Lung (tissue), 17 donors: ENCODE measurements at places on chromosomes 16 and 17.

DNA sequence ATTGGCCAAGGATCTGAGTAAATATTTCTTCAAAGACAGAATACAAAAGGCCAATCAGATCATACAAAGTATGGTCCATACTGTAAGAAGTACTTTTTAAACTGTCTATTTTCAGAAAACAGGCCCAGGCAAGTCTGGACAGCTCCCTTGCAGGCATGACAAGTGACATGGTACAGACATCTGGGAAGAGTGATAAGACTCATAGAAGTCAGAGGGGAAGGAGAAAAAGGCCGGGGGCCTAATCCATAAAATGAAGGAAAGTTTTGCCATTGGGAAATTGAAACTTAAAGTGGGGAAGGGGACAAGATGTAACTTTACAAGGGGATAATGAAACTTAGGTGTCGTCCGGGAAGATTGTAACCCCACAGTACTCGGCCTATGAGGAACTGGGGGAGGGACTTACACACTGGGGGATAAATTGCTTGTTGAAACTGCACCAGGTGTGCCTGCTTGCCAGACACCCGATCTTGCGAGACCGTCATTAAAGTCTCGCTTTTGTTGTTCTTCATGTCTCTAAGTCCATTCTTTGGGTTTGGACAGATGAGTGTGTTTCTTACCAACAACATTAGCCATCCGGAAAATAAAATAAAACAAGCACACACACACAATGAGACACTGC, 684.0 kb downstream of the CDH11 start:
- DNase-seq = no peak

DNA sequence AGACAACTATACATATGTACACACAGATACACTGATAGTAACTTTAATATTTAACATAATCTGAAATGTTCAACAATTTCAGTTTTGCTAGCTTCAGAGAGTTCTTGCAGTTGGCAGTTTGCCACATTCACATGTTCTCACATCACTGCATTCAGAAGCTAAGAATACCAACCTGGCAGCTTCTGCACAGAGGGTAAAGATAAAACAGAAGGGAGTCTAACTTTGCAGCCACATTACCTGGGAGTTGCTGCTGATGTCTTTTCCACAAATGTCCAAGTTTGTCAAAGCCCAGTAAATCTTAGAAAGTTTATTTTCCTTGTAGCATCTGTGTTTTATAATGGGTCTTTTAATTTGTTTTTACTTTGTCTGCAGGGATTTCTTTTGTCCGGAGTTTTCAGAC, 332.0 kb downstream of the BCAS3 start:
- peak; percentile 85 for DNase-seq

- no peak for DNase-seq
Measured at GRCh38 chr17:69452664-69453260, 38.3 kb downstream of the MAP2K6 start.

- DNase-seq = no peak
Measured at GRCh38 chr17:36627101-36627500, 25.7 kb downstream of the MRM1 start.

- no peak for DNase-seq
Measured at GRCh38 chr17:78973196-78973595, 6.5 kb downstream of the LGALS3BP start.

DNA sequence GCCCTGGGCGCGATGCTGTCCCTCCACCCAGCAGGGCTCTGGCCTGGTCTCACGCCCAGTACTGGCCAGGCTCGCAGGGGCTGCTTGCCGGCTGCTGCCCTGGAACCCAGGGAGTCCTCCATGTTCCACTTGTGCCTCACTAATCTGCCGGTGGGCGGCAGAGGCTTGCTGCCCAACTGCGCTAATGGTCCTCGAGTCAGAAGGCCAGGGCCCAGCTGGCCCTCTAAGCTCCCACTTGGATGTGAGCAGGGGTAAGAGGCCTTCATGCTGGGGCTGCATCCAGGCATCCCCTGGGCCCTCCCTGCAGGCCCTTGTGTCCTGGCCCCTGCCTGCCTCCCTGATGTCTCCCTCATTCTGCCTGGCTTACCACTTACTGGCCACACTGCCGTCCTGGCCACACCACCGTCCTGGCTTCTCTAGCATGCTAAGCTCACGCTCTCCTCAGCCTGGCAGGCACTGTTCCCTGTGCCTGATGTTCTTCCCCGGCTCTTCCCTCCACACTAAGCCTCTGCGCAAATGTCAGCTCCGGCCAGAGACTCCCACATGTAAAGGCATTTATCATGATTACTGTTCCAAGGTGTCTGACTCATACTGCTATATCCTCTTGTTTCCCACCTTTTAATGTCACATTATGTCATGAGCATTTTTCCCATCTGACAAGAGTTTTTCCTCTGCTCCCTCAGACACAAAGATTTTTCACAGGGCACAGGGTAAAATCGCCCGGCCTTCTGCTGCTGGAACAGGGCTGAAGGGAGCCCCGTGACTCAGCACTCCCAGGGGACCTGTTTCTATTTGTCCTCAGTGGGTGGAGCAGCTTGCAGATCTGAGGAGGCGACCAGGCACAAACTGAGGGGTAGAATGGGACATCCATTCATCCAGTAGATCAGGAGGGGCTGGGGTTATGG, 15.9 kb downstream of the B9D1 start:
- DNase-seq = peak; percentile 14

GRCh38 chr17:45222014-45222288, 266 bp downstream of the FMNL1 start:
- no peak for DNase-seq

- no peak for DNase-seq
Measured at GRCh38 chr16:77840673-77841501, 52.5 kb downstream of the VAT1L start.

GRCh38 chr17:72458301-72458700, 337.5 kb downstream of the SOX9 start:
- DNase-seq = no peak

DNA sequence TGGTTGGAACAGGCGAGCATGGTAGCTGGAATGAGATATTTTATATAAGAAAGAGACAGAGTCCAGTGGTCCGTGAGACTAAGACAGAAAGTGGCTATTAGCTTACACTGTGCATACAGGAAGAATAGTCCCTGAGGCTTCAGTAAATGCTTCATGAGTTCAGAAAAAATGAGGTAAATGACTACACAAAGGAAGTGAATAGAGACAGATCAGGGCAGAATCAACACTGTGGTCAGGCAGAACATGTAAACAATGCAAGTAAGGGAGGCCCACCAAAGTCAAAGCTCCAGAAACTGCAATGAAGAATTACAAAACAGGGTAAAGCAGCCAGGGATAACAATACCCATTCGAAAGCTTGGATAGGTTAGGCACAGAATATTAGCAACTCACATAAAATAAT, 4.8 kb downstream of the ABCA10 start:
- no peak for DNase-seq

GRCh38 chr17:79960788-79961522, 74.7 kb downstream of the TBC1D16 start:
- DNase-seq = no peak

GRCh38 chr17:35313875-35314409, 59.5 kb downstream of the SLFN11 start:
- peak; percentile 22 for DNase-seq

DNA sequence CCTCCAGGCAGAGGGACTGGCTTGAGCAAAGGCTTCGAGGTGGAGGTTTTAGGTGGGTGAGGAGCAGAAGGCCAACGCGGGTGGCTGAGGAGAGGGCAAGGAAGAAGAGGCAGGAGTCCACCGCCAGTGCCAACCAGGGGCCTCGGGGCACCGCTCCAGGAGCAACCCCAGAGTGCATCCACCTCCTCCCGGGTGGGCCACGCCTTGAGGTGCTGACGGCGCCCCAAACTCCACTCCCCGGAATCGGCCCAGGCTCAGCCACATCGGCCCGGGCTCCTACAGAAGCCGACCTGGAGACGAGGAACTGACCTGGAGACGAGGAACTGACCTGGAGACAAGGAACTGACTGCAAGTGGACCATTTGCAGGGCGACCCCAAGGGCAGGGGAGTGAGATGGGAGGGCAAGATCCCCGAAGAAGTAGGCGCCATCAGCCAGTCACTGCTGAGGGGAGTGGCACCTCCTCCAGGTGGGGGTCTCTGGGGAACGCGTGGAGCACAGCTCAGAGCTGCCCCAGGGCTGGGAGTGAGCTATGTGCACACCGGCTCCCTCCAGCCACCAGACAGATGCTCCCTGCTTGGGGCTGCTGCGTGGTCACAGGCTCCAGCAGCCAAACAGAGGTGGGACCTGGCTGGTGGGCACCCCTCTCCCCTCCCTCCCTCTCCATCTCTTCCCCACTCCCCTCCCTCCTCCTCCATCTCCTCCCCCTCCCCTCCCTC, 29.2 kb upstream of the CBFA2T3 start:
- no peak for DNase-seq

GRCh38 chr16:66014221-66014620, 352.3 kb upstream of the CDH5 start:
- DNase-seq = no peak

GRCh38 chr16:66489818-66490217, 60.1 kb downstream of the TK2 start:
- no peak for DNase-seq

- DNase-seq = no peak
Measured at GRCh38 chr17:65813306-65813705, 251.9 kb upstream of the AXIN2 start.

- DNase-seq = no peak
Measured at GRCh38 chr17:49667854-49668253, 10.0 kb downstream of the SPOP start.

GRCh38 chr17:48630925-48631692, 5.0 kb upstream of the HOXB9 start:
- no peak for DNase-seq

DNA sequence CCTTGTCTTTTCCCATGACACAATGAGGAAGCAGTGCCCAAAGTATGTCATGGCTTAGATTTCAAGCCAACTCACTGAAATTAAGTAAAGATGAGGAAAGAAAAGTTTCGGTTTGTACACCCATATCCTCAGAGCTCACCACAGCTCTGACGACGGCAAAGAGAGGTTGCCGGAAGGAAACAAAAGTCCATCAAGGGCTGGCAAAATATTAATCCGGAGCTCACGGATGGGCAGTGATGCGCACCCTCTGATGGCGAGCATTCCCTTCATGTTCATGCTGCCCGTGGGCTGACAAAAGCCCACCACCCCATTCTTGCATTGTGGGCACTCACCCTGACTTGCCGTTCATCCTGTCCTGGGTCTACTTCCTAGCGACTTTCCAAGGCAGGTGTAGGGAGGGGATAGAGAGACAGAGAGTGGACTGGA, 103.1 kb downstream of the SOX9 start:
- no peak for DNase-seq

- no peak for DNase-seq
Measured at GRCh38 chr17:67742025-67742424, 24.3 kb downstream of the NOL11 start.

DNA sequence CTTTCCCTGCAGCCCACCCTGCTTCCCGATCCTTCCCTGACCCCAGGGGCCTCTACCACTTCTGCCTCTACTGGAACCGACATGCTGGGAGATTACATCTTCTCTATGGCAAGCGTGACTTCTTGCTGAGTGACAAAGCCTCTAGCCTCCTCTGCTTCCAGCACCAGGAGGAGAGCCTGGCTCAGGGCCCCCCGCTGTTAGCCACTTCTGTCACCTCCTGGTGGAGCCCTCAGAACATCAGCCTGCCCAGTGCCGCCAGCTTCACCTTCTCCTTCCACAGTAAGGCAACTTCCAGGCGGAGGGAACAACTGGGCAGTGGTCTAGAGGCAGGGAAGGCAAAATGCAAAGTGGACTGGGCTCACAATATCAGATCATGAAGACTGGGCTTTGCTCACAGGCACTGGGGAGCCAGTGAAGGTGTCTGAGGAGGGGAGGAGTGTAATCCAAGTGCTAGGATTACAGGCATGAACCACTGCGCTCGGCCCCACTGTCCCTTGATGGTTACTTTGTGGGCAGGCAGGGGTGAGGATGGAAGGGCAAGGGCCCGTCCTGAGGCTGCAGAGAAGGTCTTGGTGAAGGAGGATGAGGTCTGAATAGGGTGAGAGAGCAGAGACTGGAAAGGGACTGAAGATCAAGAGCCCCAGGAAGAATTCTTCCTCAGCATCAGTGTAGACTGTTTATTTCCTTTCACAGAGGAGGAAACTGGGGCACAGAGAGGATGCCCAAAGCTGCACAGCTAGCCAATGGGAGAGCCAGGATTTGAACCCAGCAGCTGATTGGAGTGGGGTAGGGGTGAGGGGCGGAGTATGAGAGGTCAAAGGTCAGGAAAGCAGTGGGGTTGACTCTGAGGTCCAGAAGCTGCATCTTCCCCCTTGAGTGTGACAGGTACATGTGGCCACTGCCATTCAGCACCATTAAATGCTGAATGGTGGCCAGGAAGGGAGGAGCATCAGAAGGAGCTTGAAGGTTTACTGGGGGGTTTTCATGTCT, 16.5 kb upstream of the ADGRG3 start:
- DNase-seq = no peak

- DNase-seq = no peak
Measured at GRCh38 chr17:58693751-58694150, 1.3 kb downstream of the RAD51C start.

- no peak for DNase-seq
Measured at GRCh38 chr16:50940275-50940854, 198.5 kb downstream of the CYLD start.

DNA sequence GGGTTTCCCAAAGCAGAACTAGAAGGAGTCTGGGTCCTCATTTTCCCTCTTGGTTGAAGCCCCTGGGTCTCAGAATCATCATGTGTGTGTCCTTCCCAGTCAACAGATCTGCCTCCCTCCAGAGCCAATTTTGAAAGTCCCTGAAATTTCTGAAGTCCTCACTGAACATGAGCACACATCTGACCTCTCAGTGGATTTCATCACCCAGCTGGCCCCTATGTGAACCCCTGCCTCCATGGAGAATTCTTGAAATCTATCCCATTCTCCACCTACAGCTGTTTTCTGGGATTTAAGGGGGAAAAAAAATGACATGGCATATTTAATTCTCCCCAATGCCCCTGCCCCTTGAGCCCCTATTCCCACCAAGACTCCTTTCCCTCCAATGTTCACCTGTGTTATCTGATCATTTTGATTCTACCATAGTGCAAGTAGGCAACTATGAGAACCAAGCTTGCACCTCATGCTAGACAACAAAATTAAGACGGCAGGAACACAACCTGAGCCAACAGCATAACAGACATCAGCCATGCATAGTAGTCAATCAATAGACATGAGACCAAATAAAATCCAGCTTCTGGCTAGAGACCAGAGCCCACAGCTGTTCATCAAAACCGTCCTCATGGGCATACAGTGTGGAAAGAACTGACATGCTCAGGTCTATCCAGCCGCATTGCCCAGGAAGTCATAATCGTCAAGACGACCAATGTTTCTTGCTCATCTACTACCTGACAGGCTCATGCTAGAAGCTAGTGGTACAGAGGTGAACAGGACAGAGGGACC, 14.9 kb downstream of the SOX9 start:
- no peak for DNase-seq
